ENCODE measurements at places on chromosomes 4 and X. TPM values are rescaled to one million over a fixed set of nuclear protein-coding genes. Genes with fewer than 3 reads are reported as not detected.

The PCYT1B gene
- total RNA-seq: 30.8 TPM

The RNF128 gene
- total RNA-seq: 0.38 TPM

The CTAG2 gene
- not detected for total RNA-seq

The LETM1 gene
- 36.3 TPM for total RNA-seq

The CACNA1F gene
- 27.9 TPM for total RNA-seq

The CXorf65 gene
- total RNA-seq: not detected

The PIR gene
- 4.3 TPM for total RNA-seq

The RGN gene
- total RNA-seq: 11.4 TPM

The CXCL11 gene
- total RNA-seq: not detected

The TMEM271 gene
- total RNA-seq: 1.3 TPM

The MTMR8 gene
- total RNA-seq: 9.2 TPM

The USP26 gene
- not detected for total RNA-seq

The MTNR1A gene
- total RNA-seq: 1.6 TPM

The GLRA2 gene
- total RNA-seq: 13.6 TPM

The NSG1 gene
- 54.9 TPM for total RNA-seq

The NPY2R gene
- total RNA-seq: 1.3 TPM

The RAB9B gene
- 18.5 TPM for total RNA-seq
